Left lung (tissue), 14 donors: ENCODE measurements at places on chromosomes 1 and 21. TPM values are rescaled to one million over a fixed set of nuclear protein-coding genes. Genes with fewer than 3 reads are reported as not detected.

Gene EVI5
- total RNA-seq, result 49.7 TPM

Gene CDCA8
- total RNA-seq, result 3.4 TPM

Gene TTC39A
- 44.6 TPM for total RNA-seq

Gene UAP1
- total RNA-seq, result 34.8 TPM

Gene MANEAL
- total RNA-seq, result 11.2 TPM
